Left ventricle myocardium inferior (tissue), 1 donor: ENCODE measurements at places on chromosomes 3 and 15. TPM values are rescaled to one million over a fixed set of nuclear protein-coding genes. Genes with fewer than 3 reads are reported as not detected.

BNIP2 gene
- total RNA-seq: 78.0 TPM

TPRG1 gene
- total RNA-seq: 1.5 TPM

DPH6 gene
- total RNA-seq: 13.9 TPM

- peaks cover 10% of the 10 kb centered on the region for H3K27me3 ChIP-seq
- peak; percentile 42 for DNase-seq
- no peak overlapping the region for H3K27ac ChIP-seq
- H3K4me3 ChIP-seq: no peak overlapping the region
- no peaks in the 10 kb centered on the region for H3K36me3 ChIP-seq
Observed at GRCh38 chr15:26667222-26667988, 105.5 kb downstream of the GABRB3 start.

THBS1 gene
- total RNA-seq: 47.4 TPM

- peaks cover 45% of the 10 kb centered on the region for H3K4me1 ChIP-seq
- H3K27me3 ChIP-seq: no peaks in the 10 kb centered on the region
- no peak for DNase-seq
- peak overlapping the region; percentile 83 for H3K4me3 ChIP-seq
Observed at GRCh38 chr3:111069974-111070771, 1.4 kb upstream of the NECTIN3 start.
